ENCODE measurements at places on chromosomes 5 and 9.

DNA sequence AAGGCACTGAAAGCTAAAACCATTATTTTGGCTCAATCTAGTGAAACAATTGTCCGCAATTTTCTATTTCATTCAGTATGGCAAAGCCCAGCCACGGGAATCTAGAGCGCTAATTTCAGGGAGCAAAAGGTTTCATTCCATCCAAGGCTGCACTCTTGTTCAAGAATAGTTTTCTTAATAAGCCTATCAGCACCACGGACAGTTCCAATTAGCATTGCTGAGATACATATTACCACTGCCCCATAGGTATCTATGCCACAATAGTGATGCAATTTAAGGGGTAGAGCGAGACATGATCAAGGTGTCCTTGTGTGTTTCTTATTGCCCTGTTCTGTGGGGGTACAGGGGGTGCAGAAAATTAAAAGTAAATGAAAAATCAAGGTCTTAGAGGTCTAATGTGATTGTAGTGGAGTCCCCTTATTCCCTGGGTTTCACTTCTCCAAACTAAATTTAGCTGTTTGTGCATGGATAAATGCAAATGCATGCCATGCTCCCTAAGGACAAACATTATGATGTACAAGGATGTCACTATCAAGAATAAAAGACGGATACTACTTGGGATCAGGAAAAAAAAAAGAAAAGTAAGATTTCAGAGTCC, 45.5 kb downstream of the SPOCK1 start:
- DNase-seq = no peak

DNA sequence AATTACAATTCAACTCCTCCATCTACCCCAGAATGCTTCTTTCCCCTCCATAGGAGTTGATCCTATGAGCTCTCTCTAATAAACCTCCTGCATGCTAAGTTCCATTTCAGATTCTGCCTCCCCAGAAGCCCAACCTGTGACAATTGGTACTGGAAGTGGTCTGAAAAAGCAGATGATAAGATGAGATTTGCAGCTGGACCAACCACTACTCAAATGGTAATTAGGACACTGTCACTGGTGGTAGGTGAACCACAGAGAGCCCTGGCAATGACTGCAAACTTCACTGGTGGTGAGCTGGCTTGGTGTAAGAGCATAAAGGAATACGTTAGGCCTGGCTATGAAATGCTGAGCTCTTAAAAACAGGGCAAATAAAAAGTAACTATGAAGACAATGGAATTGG, 112.6 kb downstream of the ESM1 start:
- DNase-seq = no peak

GRCh38 chr5:14035859-14036503, 91.5 kb upstream of the DNAH5 start:
- no peak for DNase-seq

DNA sequence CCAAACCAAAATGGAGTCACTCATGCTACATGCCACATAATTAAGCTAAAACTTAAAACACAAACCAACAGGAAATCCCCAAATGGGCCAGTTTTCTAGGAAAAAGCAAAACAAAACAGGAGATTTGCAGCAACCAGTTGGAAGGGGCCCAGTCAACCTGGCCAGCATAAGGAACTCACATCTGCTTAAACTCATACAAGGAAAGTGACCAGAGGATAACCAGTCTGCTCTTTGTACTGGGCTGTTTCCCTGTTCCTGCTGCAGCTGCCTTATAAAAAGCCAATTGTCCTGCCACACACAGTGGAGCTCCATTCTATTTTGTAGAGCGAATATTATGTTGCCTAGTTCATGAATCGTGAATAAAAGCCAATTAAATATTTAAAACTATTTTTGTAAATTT, 29.5 kb upstream of the PTPDC1 start:
- DNase-seq = no peak

DNA sequence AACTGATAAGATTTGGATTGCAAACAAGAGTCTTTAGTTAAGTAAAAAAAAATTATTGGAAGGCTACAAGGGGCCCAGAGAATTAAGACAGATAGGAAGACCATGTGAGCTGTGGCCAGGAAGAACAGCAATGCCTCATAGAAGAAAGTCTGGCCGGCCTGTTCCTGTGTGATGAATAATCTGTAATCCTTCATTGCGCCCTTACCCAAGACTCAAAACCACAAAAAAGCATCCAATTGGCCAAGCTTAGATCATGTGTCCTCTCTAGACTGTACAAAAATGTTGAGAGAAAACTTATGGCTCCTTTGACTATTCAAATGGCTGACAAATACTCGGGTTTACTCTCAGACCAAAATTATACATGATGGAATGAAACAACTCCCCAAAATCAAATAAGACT, 1383.5 kb downstream of the PTPRD start:
- no peak for DNase-seq

- no peak for DNase-seq
Observed at GRCh38 chr5:52988335-52989024, 672 bp upstream of the ITGA2 start.

GRCh38 chr9:27505744-27506161, 18.3 kb upstream of the IFNK start:
- no peak for DNase-seq

- DNase-seq = no peak
Observed at GRCh38 chr9:22693156-22693555, 246.5 kb downstream of the DMRTA1 start.

GRCh38 chr5:172766287-172767108, 4.5 kb downstream of the DUSP1 start:
- no peak for DNase-seq

DNA sequence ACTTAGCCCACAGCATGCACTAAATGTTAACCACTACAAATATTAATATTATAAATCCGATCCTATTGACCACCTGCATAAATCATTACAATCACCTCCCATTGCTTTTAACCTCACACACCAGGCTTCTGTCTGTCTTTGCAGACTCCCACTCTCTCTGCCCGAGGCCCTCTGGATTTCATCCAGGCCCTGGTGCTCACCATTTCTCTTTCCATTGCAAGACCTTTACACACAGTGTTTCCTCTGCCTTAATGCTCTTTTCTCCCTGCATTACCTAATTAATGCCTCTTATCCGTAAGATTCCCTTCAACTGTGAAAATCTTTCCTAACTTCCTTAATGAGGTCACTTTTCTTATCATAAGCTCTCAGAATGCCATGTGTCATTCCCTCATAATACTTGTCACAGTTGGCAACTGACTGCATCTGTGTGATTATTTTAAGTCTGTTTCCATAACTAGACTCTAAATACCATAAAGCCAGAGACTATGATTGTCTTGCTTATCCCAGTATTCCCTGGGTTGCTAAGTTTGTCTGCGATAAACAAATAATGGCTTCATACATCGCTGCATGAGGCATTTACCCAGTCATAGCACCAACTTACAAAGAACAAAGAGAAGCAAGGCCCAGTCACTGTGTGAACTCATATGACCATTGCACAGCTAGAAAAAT, 155.1 kb downstream of the CCDC192 start:
- no peak for DNase-seq

DNA sequence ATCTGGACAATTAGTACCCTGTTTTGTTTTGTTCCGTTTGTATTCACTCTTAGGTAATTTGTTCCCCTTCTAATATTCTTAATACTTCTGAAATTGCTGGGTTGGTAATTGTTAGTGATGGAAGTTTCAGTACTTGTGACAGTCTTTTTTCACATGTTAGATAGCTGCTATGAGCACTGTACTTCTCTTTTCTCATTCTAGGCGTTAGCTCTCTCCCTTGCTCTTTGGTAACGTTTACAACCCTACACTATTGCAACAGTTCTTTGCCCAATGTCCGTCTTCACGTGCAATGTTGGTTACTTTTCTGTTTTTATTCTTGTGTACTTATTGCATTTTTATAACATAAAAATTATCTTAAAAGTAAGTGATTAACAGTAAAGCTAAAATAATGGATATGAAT, 1509.0 kb downstream of the MAT2B start:
- no peak for DNase-seq

DNA sequence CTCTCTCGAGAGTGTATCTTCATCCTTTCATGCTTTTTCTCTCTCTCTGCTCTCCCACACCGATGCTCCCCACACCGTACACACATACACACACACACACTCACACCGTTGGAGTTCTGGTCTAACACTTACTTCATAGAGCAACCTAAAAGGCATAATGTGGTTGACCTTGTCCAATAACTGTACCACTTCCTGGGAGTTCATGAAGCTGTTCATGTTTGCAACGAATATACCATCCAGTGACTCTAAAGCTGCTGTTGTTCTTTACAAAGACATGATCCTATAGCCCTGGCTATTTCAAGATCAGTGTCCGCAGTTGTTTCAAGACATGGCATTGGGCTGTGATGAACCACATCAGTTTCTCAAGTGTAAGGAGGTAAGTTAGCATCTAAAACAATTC, 10.0 kb downstream of the MEF2C start:
- DNase-seq = no peak

GRCh38 chr5:1300581-1301083, 5.8 kb upstream of the TERT start:
- no peak for DNase-seq

GRCh38 chr9:2939368-2939767, 95.5 kb upstream of the PUM3 start:
- no peak for DNase-seq

DNA sequence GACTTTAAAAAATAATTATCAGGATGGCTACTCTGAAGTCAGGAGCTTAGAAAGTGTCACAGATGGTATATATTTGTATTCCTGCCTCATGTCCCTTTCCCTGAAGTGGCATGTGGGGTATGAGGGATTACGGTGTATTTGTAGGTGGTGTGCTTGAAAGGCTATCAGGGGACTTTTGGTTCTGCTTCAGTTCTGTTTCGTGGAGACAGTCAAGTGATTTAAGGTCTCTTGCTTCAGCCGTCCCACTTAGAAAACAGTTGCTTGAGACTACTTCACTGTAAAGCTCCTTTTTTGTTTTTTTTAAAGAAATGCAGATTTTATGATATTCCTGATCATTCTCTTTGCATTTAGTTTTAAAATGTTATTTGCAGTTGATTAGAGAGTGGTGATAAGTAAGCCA, 18.3 kb downstream of the PARP8 start:
- no peak for DNase-seq

GRCh38 chr5:139017624-139018023, 142.5 kb upstream of the LRRTM2 start:
- no peak for DNase-seq

- DNase-seq = no peak
Observed at GRCh38 chr9:125580701-125581286, 126.2 kb downstream of the MAPKAP1 start.

GRCh38 chr9:3520564-3520963, 5.2 kb downstream of the RFX3 start:
- no peak for DNase-seq

DNA sequence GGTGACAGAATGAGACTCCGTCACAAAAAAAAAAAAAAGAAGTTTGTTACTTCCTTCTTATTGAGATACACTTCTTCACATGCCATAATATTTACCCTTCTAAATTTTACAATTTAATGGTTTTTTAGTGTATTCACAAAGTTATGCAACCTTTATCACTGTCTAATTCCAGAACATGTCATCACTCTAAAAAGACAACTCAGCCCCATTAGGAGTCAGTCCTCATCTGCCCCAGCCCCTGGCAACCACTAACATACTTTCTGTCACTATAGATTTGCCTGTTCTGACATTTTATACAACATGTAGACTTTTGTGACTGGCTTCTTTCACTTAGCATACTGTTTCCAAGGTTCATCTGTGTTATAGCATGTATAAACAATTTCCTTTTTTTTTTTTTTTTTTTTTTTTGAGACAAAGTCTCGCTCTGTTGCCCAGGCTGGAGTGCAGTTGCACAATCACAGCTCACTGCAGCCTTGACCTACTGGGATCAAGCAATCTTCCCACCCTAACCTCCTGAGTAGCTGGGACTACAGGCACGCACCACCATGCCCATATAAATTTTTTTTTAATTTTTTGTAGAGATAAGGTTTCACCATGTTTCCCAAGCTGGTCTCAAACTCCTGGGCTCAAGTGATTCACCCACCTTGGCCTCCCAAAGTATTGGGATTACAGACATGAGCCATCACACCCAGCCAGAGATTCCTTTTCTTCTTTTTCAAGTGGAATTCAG, 18.0 kb downstream of the AQP3 start:
- DNase-seq = no peak

DNA sequence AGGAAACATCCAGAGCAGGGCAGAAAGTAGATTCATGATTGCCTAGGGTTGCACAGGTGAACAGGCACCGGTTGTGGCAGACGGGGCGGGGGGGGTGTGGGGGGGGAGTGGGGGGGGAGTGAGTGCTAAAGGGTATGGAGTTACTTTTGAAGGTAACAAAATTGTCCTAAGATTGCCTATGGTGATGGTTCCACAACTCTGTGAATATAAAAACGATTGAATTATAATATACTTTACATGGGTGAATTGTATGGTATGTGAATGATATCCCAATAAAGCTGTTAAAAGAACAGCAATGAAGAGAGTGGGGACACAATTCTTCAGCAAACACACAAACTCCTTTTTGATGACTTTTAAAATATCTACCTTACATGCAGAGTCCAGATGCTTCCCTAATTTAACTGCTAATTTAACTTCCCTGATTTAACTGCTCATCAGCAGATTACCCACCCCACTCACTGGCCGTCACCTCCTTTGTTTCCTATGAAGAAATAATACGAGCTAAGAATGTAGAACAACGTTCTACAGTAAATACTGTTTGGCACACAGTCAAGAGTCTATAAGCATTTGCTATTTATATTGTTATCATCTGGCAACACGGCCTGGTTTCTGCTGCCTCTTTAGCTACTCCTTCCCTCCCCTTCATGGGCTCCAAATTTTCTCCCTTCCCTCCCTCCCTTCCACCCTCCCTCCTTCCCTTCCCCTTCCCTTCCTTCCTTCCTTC, 83.5 kb downstream of the PTCH1 start:
- DNase-seq = no peak

DNA sequence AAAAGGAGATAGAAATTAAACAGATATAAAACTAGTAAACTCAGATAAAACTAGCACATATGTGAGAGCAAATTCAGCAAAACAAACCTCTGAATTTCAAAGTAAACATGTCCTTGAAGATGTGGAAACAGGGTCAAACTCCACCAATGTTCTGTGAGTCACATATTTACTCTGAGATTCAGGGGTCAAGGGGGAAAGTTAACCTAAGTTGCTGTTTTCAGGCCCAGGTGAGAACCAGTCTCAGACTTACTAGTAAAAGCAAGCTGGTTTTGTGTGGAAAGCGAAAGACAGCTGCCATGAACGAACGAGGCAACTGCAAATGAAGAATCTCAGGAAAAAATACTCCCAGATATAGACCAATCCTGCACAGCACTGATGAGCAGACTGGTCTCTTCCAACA, 29.0 kb downstream of the PSMB7 start:
- DNase-seq = no peak

GRCh38 chr9:131308452-131308851, 18.9 kb downstream of the PLPP7 start:
- no peak for DNase-seq

GRCh38 chr9:81999806-82000205, 11.2 kb downstream of the SPATA31D1 start:
- no peak for DNase-seq

DNA sequence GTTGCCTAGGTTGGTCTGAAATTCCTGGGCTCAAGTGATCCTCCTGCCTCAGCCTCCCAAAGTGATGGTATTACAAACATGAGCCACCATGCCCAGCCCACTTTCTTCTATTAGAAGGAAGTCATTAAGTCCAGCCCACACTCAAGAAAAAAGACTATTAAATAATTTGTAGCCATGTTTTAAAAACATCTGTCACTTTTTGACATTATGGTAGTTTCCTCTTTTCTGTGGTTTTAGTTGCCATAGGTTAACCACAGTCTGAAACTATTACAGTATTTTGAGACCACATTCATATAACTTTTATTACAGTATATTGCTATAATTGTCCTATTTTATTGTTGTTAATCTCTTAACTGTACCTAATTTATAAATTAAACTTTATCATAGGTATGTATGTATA, 31.9 kb upstream of the C5orf24 start:
- DNase-seq = no peak

GRCh38 chr5:144284931-144285502, 114.3 kb downstream of the KCTD16 start:
- no peak for DNase-seq

Data from cortex of kidney (tissue), 1 donor.